Femur (tissue), 1 donor: ENCODE measurements at places on chromosomes 6 and 20.
A peak's percentile ranks its signal among the peaks of the same experiment; 100 is the strongest.

DNA sequence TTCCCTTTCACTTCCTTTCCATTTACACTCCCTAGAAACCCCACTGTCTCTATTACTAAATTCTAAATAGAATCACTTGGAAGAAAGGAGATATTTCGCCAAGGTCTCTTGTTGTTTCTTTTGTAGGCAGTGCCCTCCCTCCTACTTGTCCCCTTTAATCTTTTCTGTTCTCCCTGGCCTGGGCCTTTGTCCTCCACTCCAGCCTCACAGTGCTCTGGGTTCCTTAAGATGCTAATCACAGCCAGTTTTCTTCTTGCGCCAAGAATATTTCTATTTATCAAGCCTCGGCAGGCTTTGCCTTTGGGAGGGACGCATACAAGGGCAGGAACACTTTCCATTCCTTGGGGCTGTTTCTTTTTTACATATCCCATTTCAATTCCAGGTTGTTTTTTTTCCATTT lies 520.6 kb upstream of the CHD6 start:
- no peak for DNase-seq

DNA sequence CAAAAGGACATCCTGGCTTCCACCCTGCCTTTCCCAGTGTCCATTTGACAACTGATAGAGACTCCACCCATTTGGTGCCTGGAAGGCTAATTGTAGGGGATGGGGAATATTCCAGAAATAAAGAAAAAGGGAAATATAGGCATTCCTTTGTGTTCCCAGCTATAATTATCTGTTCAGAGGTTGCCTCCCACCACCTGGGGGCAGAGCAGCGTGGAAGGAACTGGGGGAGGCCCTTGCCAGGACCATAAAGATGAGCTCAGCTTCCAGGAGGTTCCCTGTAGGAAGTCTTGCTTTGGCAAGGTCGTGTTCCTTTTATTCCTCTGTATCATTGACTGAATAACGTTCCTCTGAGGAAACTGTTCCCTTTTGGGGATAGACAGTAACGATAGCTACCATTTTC lies 214.7 kb downstream of the TFAP2C start:
- no peak for DNase-seq

DNA sequence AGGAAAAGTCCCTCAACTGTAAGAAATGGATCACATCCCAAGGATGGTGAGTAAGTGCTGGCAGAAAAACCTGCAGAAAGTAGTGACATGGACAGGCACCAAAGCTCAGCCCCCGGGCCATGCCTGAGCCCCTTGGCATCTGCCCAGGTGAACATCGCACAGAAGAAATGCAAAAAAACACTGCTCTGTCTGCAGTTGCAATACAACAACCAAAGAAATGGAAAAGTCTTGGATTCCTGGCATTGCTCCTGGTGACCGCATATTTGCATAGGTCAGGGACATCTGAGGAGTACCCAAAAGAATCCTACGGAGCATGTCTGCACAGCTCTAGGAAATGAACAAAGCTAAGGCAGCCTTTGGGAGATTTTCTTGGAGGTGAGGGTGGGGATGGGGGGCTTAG lies 63.1 kb upstream of the PTPRT start:
- no peak for DNase-seq

DNA sequence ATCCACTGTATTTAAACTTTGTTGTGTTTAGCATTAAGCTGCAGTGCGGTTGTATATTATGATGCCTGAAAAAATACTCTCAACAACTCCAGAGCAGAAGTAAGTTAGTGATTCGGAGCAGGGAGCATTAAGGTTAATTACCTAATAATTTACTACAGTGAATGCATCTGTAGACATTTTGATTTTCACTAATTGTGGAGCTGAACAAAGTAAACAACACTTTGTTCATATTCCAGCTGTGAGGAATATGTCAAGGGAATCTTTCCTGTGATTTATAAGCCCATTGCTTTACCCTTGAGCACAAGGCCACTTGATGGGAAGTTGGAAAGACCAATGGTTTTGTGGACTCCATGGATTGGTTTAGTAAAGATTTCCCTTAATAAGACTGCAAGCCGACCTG lies 77.1 kb downstream of the CBLN4 start:
- DNase-seq: no peak

GRCh38 chr6:2851727-2852513 lies 10.3 kb upstream of the SERPINB1 start:
- no peak for DNase-seq

DNA sequence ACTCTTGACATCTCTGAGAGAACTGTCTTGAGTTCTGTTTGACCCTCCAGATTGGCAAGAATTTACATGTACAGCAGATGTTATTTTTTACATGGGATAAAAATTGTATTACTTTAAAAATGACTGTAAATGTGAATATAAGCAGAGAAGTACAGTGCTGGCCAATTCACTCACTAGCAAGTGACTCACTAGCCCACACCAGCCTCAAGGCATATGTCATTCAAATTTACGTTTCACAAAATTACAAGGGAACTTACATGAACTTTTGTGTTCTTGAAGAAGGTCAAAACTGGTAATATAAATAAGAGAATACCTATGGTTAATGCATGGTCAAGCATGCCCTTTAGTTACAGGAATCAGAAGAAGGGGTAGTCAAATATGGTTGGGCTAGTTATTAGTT lies 54.0 kb upstream of the HMGCLL1 start:
- no peak for DNase-seq

GRCh38 chr6:149235130-149235561 lies 82.4 kb upstream of the TAB2 start:
- DNase-seq: peak; percentile 42

GRCh38 chr6:52514514-52514913 lies 62.3 kb downstream of the TRAM2 start:
- DNase-seq: no peak
